ENCODE measurements at places on chromosomes 4 and X.

DNA sequence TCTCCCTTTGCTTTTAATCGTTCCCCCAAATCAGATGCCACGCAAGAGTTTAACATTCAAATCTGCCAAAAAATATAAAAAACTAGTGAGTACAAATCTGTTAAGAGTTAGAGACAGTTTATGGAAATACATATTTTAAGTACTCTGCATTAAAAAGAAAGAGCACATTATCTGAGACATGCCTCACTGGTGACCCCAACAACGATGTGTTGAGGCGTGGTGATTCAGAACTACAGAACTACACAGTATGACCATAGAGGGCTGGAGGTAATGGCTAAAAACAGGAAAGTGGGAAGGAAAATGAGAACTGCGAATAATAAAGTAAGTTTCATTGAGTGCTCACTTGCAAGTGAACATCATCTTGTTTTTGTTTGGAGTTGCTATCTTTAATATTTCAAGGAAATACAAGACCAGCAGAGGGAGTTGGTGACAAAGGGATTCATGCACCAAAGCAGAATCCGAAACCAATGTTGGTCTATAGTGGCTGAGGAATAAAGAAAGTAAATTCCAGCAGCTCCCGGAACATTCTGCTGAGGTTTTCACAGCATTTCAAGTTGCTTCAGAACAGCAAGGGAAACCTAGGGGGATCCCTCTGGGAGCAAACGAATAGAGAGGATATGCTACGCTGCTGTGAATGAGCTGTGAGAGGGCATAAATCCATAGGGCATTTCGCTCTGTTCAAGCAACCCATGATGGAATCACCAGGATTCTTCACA lies 92.2 kb downstream of the DCHS2 start:
- DNase-seq, result no peak

GRCh38 chr4:38601244-38601915 lies 62.6 kb upstream of the KLF3 start:
- DNase-seq, result no peak

GRCh38 chr4:123528501-123529277 lies 132.1 kb downstream of the SPRY1 start:
- DNase-seq, result no peak

- no peak for DNase-seq
These were observed 709.8 kb upstream of the DIAPH2 start for GRCh38 chrX:95974890-95975289.

DNA sequence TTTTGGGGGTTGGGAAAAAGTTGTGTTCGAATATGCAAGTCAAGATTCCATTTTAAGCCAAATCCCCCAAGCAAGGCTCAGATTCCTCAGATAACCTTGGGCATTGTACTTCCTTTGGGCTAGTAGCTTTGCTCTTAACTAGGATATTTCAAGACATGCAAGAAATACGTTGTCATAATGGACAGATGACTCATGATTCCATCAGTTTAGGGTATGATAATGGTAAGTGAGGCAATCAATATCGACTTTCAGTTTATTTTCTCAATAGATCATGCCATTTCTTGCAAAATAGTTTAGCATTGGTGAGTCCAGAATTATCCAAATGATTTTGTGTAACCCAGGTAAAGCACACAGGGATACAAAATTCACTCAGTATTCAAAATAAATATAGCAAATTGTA lies 25.4 kb downstream of the CFAP299 start:
- no peak for DNase-seq

GRCh38 chr4:125620066-125620860 lies 305.5 kb downstream of the FAT4 start:
- no peak for DNase-seq

- DNase-seq, result no peak
These were observed 899.5 kb upstream of the INTU start for GRCh38 chr4:126733301-126733700.

DNA sequence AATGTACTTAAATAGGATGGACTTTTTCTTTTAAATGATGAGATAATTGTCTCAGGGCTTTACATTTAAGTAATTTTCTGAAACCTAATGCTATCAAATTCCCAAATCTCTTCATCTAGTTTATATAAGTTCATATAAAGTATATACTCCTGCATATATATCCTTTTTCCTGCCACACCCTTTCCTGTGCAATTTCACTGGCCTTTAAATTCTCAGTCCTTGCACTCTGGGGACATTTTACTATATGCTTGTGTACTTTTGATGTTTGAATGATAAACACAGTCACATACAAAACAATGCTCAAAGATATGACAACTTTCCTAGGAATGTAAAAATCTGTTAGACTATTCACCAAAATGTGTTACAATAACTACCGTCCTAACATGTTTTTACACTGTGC lies 60.1 kb downstream of the NDST4 start:
- DNase-seq, result no peak

DNA sequence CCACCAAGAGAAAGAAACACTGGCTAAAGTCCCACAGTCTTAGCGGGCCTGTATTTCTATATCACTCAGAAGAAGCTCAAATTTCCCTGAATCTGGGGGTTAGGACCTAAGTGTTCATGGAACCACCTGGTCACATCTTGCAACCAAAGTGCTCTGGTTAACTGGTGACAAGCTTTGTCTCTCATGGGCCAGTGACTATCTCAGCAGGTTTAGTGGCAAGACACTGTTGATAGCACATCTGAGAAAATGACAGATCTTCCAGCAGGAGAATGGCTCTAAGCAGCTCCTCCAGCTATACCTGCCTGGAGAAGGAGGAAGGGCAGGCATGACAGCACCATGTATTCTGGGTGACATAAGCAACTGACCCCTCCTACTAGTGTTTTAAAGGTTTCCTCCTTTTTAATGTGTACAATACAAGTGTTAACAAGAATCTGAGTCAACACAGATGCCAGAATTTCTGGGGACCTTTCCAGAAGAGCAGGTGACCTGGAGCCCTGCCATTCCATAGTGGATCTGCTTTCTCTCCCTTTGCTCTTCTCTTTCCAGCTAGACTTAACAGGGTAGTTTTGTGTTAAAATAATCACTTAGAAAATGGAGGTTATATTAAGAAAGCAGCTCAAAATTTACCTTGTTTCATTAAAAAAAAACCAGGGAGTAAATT lies 17.3 kb upstream of the QRFPR start:
- DNase-seq, result no peak

DNA sequence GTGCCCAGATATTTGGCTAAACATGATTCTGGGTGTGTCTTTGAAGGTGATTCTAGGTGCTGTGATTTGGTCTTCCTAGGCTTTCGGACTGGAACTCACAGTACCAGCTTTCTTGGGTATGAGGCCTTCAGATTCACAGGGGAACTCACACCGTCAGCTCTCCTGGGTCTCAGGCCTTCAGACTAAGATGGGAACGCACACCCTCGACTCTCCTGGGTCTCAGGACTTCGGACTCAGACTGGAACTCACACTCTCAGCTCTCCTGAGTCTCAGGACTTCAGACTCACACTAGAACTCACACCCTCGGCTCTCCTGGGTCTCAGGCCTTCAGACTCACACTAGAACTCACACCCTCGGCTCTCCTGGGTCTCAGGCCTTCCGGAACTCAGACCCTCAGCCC lies 137.7 kb downstream of the CRLF2 start:
- DNase-seq, result no peak

DNA sequence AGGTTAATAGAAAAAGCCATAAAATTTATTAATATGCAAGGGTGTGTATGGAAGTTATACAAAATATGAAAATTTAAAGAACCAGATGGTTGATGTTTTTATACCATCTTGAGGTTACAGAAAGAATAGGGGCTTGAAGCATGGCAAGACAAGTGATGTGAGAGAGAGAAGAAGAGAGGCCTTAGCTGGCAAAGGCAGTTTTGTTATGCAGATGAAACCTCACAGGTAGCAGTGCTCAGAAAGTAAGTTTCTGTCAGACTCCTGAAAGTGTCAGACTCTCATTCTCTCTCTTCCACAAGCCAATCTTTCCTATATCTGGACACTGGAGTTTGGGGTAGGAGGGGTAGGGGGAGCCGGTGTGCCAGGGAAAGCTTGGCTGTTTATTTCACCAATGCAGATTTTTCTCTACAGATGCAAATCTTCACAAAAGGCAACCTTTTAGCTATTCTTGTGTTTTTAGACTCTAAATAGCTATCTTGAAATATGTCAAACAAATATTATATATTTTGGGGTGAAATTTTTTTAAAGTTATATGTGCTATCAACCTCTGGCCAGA lies 124.5 kb downstream of the CFAP299 start:
- DNase-seq, result no peak

DNA sequence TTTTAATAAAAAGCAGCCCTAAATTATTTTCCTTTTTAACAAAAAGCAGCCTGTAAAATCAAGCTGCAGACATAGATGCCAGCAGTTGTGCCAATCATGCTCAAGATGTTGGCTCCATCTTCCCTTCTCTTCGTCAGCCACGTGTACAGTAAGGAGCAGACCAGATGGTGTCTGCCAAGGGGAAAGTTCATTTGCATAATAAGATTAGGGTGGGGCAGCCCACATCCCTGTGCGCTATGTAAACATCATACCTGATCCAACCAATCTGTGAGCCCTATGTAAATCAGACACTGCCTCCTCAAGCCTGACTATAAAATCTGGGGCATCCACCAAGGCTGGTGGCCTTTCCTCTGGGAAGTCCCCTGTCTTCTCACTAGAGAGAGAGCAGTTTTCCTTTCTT lies 23.1 kb upstream of the C1GALT1C1 start:
- no peak for DNase-seq

DNA sequence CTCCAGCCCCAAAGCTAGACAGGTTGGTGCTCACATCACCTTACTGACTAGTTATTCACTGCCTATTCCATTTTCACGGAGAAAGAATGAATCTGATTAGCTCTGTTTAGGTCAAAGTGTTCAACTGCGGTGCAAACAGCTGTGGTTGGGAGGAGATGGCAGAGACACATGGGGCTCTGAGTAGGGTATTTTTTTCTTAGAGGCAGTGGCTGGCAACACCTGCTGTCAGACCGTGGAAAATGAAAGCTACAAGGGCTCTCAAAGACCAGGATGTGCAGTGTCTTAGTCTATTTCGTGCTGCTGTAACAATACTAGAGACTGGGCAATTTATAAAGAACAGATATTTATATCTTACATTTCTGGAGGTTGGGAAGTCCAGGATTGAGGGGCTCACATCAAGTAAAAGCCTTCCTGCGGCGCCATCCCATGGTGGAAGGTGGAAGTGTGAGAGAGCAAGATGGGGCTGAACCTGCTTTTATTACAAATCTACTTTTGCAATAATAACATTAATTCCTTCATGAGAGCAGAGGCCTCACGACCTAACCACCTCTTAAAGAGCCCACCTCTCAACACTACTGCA lies 10.6 kb downstream of the NYX start:
- no peak for DNase-seq

GRCh38 chrX:19824603-19825002 lies 62.8 kb downstream of the SH3KBP1 start:
- no peak for DNase-seq

DNA sequence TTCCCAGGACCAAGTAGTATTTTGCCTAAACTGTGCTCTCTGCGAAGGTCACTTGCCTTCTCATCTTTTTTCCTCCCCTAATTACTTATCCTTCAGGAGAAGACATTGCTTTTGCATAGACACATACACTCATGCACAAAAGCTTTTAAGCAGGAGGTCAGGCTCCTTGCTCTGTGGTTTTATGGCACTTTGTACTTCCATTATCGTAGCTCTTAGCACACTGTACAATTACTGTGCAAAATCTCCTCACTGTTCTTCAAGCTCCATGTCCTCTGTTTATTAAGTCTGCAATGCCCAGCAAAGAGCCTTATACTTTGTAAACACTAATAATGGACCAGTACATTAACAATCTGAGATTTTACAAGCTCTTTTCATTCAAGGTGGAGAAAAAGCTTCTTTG lies 188.4 kb upstream of the GNPDA2 start:
- DNase-seq, result no peak

- DNase-seq, result no peak
These were observed 11.8 kb upstream of the PGK1 start for GRCh38 chrX:78092296-78092695.

- peak; percentile 52 for DNase-seq
These were observed at the start of gene LONRF3 for GRCh38 chrX:118974088-118974907. LONRF3 (plus strand) TSS chrX:118974618; CDS start chrX:118974781, 163 bp downstream.

- DNase-seq, result no peak
These were observed at the start of gene S100P for GRCh38 chr4:6693231-6694176. S100P (plus strand) TSS chr4:6693878; CDS start chr4:6693933, 55 bp downstream.

DNA sequence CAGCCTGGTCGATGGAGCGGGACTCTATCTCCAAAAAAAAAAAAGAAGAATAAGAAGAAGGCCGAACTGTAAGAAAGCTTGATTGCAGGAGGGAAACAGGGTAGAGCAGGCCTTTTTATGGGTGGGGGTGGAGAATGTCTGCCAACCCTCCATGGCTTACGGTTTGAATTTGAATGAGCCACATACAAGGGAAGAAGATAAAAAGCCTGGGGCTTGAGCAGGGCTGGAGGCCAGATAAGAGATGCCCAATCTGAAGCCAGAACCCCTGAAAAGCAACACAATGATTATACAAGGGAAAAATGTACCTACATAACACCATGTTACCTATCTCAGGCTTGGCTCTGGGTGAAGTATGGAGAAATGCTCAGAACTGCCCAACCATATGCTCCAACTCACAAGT lies 57.3 kb upstream of the TRIM2 start:
- DNase-seq, result no peak

DNA sequence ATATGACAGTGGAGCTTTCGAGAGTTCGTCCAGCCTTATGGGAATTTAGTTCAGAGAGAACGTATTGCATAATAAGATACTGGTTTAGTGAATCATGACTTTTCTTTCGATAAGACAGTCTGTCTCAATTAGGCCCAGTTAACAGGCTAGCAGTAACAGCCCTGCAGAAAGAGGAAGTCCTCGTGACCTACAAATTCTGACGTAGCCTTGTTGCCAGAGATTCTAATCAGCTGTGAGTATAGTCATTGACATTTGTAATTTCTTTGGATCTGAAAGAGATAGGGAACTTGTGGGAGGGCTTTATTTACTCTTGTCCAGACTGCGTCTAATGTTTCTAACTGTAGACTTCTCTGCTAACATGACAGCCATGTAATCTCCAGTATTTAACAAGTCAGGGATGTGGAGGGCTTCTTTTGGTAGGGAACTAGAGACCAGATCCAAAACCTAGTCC lies 15.8 kb downstream of the ART3 start:
- no peak for DNase-seq

GRCh38 chr4:165524532-165525190 lies 145.9 kb downstream of the CPE start:
- no peak for DNase-seq

DNA sequence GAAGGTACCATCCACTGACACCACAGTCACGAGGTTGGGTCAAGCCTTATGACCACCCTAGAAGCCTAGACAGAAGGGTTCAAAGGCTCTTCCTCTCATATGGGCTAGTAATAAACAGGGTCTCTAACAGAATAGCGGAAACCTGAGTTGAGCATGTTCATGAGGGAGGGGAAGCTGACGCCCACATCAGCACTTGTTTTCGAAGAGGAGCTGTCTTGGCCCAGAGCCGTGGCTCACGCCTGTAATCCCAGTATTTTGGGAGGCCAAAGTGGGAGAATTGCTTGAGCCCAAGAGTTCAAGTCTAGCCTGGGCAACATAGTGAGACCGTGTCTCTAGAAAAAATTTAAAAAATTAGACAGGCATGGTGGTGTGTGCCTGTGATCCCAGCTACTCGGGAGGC lies 21.5 kb upstream of the TMSB4X start:
- DNase-seq, result no peak
